H1 (cell line): ENCODE measurements at places on chromosomes 2 and 18. TPM values are rescaled to one million over a fixed set of nuclear protein-coding genes. Genes with fewer than 3 reads are reported as not detected.

Gene CCBE1
- 2.6 and 4.4 TPM in 2 replicates for total RNA-seq

Gene TMEM198
- 10.2 and 11.0 TPM in 2 replicates for total RNA-seq

Gene DNER
- total RNA-seq: 14.6 and 16.3 TPM in 2 replicates

Gene CD207
- not detected in 2 replicates for total RNA-seq

Gene SERPINB5
- 0.23 TPM in 1 of 2 replicates, not detected in the other for total RNA-seq

Gene MALL
- total RNA-seq: 3.6 and 3.9 TPM in 2 replicates

Gene TLX2
- 0.15 and 0.17 TPM in 2 replicates for total RNA-seq

Gene SMARCAL1
- total RNA-seq: 17.6 and 21.5 TPM in 2 replicates

DNA sequence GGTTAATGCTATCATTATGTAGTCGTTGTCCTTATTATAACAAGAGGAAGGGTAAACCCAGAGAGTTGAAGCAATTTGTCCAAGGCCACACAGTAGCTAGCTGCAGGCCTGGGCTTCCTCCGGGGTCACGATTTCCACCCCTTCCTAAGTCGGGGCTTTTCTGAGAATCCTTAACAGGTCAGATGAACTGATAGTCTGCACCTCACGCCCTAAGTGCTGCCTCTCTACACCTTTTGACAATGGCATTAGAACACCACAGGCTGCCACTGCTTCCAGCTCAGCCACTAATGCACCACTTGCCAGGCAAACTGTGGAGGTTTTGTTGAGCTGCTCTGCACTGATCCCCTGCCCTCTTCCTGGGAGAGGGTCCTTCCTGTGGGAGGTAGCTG lies 37.7 kb downstream of the FOSL2 start:
- DNase-seq: no peak
- H3K27me3 ChIP-seq: no peaks in the 10 kb centered on the region
- H3K4me3 ChIP-seq: no peak overlapping the region
- no peaks in the 10 kb centered on the region for H3K36me3 ChIP-seq

- no peak for DNase-seq
- no peaks in the 10 kb centered on the region for H3K27me3 ChIP-seq
- no peaks in the 10 kb centered on the region for H3K36me3 ChIP-seq
- no peak overlapping the region for H3K27ac ChIP-seq
These were observed 612.0 kb downstream of the IRS1 start for GRCh38 chr2:226187616-226188015.

DNA sequence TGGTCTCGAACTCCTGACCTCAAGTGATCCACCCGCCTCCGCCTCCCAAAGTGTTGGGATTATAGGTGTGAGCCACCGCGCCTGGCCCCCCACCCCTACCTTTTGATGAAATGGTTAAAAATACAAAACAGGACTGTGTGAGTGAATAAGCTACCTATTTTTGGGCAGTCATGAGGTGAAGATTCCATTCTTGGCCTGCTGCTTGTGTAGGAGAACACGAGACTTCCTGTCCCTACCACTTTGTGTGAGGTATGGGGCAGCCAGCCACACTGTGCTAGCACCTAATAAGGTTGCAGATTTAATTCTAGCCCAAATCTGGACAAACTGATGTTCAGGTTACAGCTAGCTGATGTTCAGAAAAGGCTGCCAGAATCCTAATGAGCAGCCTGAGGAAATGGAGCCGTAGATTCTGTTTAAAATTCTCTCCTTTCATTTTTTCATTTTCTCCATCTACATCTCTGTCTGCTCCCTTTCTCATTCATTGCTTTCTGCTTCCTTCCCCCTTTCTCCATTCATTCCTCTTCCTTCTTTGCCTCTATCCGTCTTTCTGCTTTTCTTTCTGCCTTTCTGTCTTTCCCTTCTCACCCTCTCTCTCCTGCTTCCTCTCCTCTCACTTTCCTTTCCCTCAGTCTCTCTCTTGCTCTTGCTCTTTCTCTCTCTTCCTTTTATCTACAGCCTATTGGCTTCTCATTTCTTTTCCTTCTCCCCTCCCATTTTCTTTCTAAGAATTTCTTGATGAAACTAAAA lies 4.6 kb upstream of the LTBP1 start:
- H3K27me3 ChIP-seq: no peaks in the 10 kb centered on the region
- no peaks in the 10 kb centered on the region for H3K36me3 ChIP-seq
- H3K4me3 ChIP-seq: no peak overlapping the region
- H3K27ac ChIP-seq: no peak overlapping the region

GRCh38 chr2:22950431-22950830 lies 434.5 kb upstream of the KLHL29 start:
- DNase-seq: no peak
- peaks cover 4% of the 10 kb centered on the region for H3K4me1 ChIP-seq
- H3K27ac ChIP-seq: no peak overlapping the region
- no peaks in the 10 kb centered on the region for H3K36me3 ChIP-seq
- no peaks in the 10 kb centered on the region for H3K27me3 ChIP-seq

- no peak overlapping the region for H3K4me3 ChIP-seq
- DNase-seq: no peak
- H3K36me3 ChIP-seq: no peaks in the 10 kb centered on the region
These were observed 83.1 kb downstream of the SEPTIN10 start for GRCh38 chr2:109530712-109531111.

GRCh38 chr2:222944971-222945740 lies 84.3 kb downstream of the ACSL3 start:
- H3K4me1 ChIP-seq: no peaks in the 10 kb centered on the region; the same call in none of the 2 replicates
- no peak overlapping the region for H3K4me3 ChIP-seq
- DNase-seq: no peak
- no peak overlapping the region for H3K27ac ChIP-seq
- H3K27me3 ChIP-seq: no peaks in the 10 kb centered on the region
- H3K36me3 ChIP-seq: no peaks in the 10 kb centered on the region

- H3K27me3 ChIP-seq: no peaks in the 10 kb centered on the region; the same call in 1 of the 2 replicates
- no peaks in the 10 kb centered on the region for H3K36me3 ChIP-seq
- peak; percentile 64 for DNase-seq
- no peak overlapping the region for H3K27ac ChIP-seq
- no peaks in the 10 kb centered on the region for H3K4me1 ChIP-seq
These were observed 447 bp downstream of the TRAF3IP1 start for GRCh38 chr2:238320648-238321281.

- no peaks in the 10 kb centered on the region; the same call in 1 of the 2 replicates for H3K4me1 ChIP-seq
- no peak overlapping the region for H3K4me3 ChIP-seq
- H3K36me3 ChIP-seq: no peaks in the 10 kb centered on the region
- H3K27me3 ChIP-seq: peaks cover 54% of the 10 kb centered on the region
- H3K27ac ChIP-seq: no peak overlapping the region
These were observed 14.5 kb upstream of the UNC80 start for GRCh38 chr2:209757163-209757562.

- H3K27me3 ChIP-seq: no peaks in the 10 kb centered on the region
- peak overlapping the region; percentile 24; the same call in 1 of the 2 replicates for H3K4me3 ChIP-seq
- no peaks in the 10 kb centered on the region for H3K36me3 ChIP-seq
- DNase-seq: no peak
- peaks cover 3% of the 10 kb centered on the region; the same call in 1 of the 2 replicates for H3K4me1 ChIP-seq
These were observed 47.5 kb upstream of the HNRNPA3 start for GRCh38 chr2:177165061-177165583.

- DNase-seq: no peak
- no peaks in the 10 kb centered on the region for H3K27me3 ChIP-seq
- H3K36me3 ChIP-seq: no peaks in the 10 kb centered on the region
These were observed 531.5 kb upstream of the SALL3 start for GRCh38 chr18:78448106-78448505.

DNA sequence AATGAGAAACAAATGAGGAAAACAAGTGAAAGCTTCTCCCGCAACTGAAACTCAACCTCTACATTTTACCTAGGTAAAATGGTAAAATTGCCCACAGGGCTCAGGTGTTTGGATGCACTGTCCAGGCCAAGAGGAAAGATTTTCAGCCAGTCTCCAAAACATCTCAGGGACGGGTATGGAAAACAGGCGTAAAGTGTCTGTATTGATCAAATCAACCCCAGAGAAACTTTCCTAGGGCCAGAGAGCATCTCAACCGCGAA lies 361 bp upstream of the HAT1 start:
- peaks cover 11% of the 10 kb centered on the region; the same call in 1 of the 2 replicates for H3K36me3 ChIP-seq
- no peaks in the 10 kb centered on the region; the same call in 1 of the 2 replicates for H3K4me1 ChIP-seq
- H3K27ac ChIP-seq: peak overlapping the region; percentile 66; the same call in 1 of the 2 replicates
- H3K4me3 ChIP-seq: peak overlapping the region; percentile 89

DNA sequence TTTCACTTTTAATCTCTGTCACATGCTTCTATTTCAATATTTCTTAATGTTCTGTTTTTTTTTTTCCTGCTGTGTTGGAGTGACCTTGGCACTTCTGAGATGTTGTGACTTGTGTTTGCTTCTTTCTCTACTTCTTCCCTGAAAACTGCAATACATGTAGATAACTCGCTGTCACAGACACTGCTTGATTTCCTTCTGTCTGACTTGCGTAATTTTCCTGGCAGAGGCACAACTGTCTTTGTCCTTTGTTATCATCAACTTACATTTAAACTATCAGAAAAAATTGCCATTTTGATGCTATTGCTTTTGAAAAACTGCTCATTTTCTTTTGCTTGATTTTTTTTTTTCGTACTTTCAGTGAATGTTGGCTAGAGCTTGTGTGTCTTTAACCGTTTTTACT lies 69.0 kb downstream of the BABAM2 start:
- H3K27me3 ChIP-seq: no peaks in the 10 kb centered on the region
- no peak overlapping the region for H3K4me3 ChIP-seq
- no peaks in the 10 kb centered on the region for H3K36me3 ChIP-seq
- H3K4me1 ChIP-seq: no peaks in the 10 kb centered on the region

GRCh38 chr2:42133771-42134195 lies 35.4 kb upstream of the EML4 start:
- H3K27me3 ChIP-seq: no peaks in the 10 kb centered on the region
- no peaks in the 10 kb centered on the region for H3K36me3 ChIP-seq
- peaks cover 8% of the 10 kb centered on the region for H3K4me1 ChIP-seq
- H3K27ac ChIP-seq: no peak overlapping the region
- H3K4me3 ChIP-seq: no peak overlapping the region
- DNase-seq: no peak

- DNase-seq: no peak
- no peaks in the 10 kb centered on the region for H3K36me3 ChIP-seq
- H3K27ac ChIP-seq: no peak overlapping the region
- H3K4me3 ChIP-seq: no peak overlapping the region
These were observed 92.8 kb upstream of the APCDD1 start for GRCh38 chr18:10361660-10362059.

DNA sequence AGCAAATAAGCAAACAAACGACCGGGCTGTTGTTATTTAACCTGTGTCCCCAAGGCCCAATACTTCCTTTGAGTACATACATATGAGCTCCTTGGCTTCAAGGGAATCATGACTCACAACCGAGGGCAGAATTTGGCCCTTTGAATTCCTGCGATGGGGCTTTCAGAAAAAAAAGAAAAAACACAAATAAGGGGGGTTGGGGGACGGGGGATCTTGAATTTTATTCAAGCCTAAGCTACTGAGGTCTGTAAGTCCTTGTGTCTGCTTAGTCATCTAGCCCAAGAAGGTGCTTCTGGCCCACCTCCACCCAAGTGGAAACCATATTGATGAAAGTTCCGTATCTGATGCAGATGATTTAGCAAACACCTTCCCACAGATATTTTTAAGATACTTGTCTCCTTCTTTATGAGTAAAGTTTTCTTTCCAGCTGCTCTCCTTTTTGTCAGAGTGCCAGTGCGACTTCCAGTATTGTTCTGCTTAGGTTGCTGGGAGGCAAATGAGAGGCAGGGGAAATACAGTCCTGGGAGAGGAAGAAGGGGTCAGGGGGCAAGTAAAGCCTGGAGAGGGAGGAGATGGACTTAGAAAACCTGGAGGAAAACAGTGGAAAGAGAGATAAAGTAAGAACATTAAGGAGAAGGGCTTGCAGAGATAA lies 169.6 kb downstream of the ZEB2 start:
- no peak for DNase-seq
- H3K4me1 ChIP-seq: peaks cover 14% of the 10 kb centered on the region
- no peaks in the 10 kb centered on the region for H3K36me3 ChIP-seq
- H3K27me3 ChIP-seq: peaks cover 2% of the 10 kb centered on the region; the same call in 1 of the 2 replicates

DNA sequence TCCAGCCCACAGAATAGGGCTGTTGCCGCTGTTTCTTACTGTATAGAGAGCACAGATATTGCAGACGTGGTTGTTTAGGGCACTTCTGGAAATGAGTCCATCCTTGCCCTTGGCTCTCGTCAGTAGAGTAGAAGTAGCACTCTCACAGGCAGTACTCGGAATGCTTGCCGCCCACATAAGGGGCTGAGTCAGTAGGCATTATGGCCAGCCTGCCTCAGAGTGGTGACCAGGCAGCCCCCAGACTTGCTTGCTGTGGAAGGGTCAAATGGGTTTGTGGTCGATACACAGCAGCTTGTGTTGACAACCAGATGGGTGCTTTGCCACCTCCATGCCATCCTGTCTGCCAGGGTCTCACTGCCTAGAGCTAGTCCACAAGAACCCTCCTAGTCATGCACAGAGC lies 38.7 kb downstream of the PLEKHB2 start:
- no peak overlapping the region for H3K27ac ChIP-seq
- peaks cover 22% of the 10 kb centered on the region for H3K36me3 ChIP-seq
- no peak overlapping the region for H3K4me3 ChIP-seq
- H3K4me1 ChIP-seq: no peaks in the 10 kb centered on the region
- no peaks in the 10 kb centered on the region for H3K27me3 ChIP-seq
- no peak for DNase-seq

- H3K27me3 ChIP-seq: no peaks in the 10 kb centered on the region
- H3K36me3 ChIP-seq: peaks cover 8% of the 10 kb centered on the region
- no peak overlapping the region for H3K27ac ChIP-seq
- peaks cover 2% of the 10 kb centered on the region; the same call in 1 of the 2 replicates for H3K4me1 ChIP-seq
- DNase-seq: no peak
These were observed 132.2 kb downstream of the EPHA4 start for GRCh38 chr2:221439761-221440479.

DNA sequence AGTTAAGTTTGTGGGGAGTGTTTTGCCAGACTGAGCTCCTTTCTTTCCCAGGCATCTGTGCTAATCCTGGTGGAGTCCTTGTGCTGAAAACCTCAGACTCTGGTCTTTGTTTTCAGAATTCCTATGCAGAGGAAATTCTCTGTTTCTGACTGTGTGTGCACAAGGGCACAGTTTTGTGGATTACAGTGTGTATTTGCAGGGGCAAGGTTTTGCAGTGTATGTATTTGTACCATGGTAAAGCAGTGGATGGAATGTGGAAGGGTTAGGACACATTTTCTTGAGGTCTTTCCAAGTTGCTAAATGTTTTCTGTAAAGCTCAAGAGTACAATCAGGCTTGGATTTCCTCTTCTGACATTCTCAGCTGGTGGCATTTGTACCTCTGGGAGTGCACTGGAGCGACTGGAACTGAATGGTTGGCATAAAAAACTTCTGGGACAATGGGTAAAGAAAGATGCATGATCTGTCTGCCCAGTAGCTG lies 139.5 kb upstream of the RND3 start:
- no peak overlapping the region for H3K27ac ChIP-seq
- H3K36me3 ChIP-seq: no peaks in the 10 kb centered on the region
- H3K4me1 ChIP-seq: no peaks in the 10 kb centered on the region
- no peaks in the 10 kb centered on the region for H3K27me3 ChIP-seq
- no peak for DNase-seq

- peaks cover 11% of the 10 kb centered on the region; the same call in 1 of the 2 replicates for H3K4me1 ChIP-seq
- no peak overlapping the region for H3K4me3 ChIP-seq
- H3K36me3 ChIP-seq: no peaks in the 10 kb centered on the region
- DNase-seq: no peak
- H3K27me3 ChIP-seq: no peaks in the 10 kb centered on the region
These were observed 75.4 kb upstream of the MAP2 start for GRCh38 chr2:209348433-209348832.

GRCh38 chr2:178478130-178478438 lies 316 bp downstream of the FKBP7 start:
- H3K4me1 ChIP-seq: no peaks in the 10 kb centered on the region; the same call in 1 of the 2 replicates
- peak overlapping the region; percentile 81 for H3K4me3 ChIP-seq
- no peaks in the 10 kb centered on the region for H3K36me3 ChIP-seq
- no peak for DNase-seq
- no peaks in the 10 kb centered on the region for H3K27me3 ChIP-seq

- peaks cover 1% of the 10 kb centered on the region; the same call in 1 of the 2 replicates for H3K36me3 ChIP-seq
- no peaks in the 10 kb centered on the region for H3K27me3 ChIP-seq
- no peak overlapping the region for H3K27ac ChIP-seq
- no peak for DNase-seq
- no peak overlapping the region for H3K4me3 ChIP-seq
These were observed 20.5 kb downstream of the PUM2 start for GRCh38 chr2:20330192-20330591.

GRCh38 chr2:189370719-189371118 lies 70.6 kb upstream of the WDR75 start:
- no peaks in the 10 kb centered on the region for H3K4me1 ChIP-seq
- no peak overlapping the region for H3K27ac ChIP-seq
- H3K4me3 ChIP-seq: no peak overlapping the region
- DNase-seq: no peak
